ENCODE measurements at places on chromosomes 12 and 14.

GRCh38 chr14:70871863-70872677, 35.2 kb upstream of the PCNX1 start:
- DNase-seq, result no peak

DNA sequence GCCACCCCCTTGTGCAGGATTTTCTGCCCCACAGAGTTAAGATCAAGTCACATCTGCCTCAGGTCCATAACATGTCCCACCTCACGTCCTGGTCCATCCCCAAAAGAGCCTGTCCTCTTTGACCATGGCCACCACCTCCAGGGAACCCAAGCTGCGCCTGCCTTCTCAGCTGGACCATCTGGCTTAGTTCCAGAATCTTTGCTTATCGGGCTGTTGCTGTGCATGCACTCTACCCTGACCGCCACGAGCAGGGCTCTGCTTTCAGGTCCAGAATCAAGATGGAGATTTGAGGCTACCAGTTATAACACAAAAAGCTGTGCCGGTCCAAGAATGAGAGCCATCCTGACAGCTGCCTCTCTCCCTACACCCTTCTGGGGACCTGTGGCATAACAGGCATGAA, 326.7 kb downstream of the DPF3 start:
- no peak for DNase-seq

GRCh38 chr12:49706351-49707127, 666 bp downstream of the FMNL3 start:
- peak; percentile 55 for DNase-seq

DNA sequence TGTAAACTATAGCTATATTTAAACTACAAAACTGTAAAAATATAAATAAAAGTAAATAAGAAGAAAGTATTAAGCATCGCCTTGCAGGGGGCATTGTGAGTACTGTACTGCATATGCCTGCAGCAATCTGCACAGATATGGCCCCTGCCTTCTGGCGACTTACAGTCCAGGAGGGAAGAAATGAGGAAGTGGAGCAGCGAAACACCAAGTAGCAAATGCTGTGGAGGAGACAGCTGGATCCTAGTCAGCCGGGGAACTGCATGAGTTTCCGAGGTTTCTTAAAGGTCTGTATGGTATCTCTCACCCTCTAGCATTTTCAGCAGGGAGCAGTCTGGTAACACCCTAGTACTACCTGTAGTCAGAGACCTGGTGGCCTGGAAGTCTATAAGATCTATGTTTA, 256.9 kb downstream of the CACNA1C start:
- peak; percentile 48 for DNase-seq

DNA sequence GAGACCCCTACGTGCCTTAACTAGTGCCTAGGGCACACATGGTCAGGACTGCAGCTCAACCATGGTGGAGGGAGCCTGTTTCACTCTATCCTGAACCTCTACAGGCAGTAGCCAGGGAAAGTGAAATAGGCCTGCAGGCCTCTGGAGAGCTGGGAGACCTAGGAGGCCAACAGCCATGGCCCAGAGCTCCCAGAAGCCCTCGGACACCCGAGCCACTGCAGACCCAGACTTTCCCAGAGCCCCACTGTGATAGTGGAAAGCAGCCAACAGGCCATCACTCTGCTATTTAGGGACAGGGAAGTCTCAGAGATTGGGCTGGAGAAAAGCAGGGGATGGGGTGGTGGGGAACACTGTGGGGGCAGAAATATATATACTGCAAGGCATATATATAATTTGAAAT, 56.5 kb upstream of the ZFP36L1 start:
- no peak for DNase-seq

GRCh38 chr14:101918065-101918989, 46.0 kb upstream of the DYNC1H1 start:
- no peak for DNase-seq

GRCh38 chr12:125247477-125247876, 182.2 kb downstream of the AACS start:
- DNase-seq, result no peak

GRCh38 chr14:98187281-98187680, 1084.7 kb downstream of the BCL11B start:
- DNase-seq, result no peak

DNA sequence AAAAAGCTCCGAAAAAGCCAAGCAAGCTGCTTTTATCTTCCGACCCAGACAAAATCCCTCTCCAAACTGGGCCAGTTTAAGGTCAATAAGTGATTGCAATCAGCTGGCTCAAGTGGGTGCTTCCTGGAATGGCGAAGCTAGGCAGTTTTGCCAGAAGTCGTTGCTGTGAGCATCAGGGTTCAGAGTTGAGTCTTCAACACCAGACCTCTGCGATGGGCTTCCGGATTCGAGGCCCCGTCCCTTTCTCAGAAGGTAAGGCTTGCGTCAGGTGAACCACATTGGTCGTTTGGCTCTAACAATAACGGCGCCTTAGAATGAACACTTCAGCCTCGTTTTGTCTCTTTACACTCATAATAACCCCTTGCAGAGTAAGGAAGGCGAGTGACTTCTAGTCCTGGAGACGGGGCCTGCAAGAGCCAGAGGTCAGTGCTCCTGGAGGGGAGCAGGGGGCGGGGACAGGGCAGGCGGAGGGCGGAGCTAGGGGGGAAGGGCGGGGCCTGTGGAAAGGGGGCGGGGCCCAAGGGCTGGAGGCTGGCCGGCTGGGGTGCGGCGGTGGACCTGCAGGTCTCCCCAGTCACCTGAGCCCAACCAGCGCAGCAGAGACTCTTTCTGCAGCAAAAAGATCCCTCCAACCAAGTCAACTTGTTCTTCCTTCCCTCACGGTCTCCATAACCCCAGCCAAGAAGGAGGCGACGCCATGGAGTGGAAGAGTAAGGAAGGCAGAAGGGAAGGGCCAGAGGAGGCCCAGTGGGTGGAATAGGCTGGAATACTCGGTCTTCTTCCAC, 34.0 kb upstream of the NFYB start:
- DNase-seq, result no peak

GRCh38 chr14:57380935-57381334, 9.5 kb upstream of the NAA30 start:
- DNase-seq, result peak; percentile 10

DNA sequence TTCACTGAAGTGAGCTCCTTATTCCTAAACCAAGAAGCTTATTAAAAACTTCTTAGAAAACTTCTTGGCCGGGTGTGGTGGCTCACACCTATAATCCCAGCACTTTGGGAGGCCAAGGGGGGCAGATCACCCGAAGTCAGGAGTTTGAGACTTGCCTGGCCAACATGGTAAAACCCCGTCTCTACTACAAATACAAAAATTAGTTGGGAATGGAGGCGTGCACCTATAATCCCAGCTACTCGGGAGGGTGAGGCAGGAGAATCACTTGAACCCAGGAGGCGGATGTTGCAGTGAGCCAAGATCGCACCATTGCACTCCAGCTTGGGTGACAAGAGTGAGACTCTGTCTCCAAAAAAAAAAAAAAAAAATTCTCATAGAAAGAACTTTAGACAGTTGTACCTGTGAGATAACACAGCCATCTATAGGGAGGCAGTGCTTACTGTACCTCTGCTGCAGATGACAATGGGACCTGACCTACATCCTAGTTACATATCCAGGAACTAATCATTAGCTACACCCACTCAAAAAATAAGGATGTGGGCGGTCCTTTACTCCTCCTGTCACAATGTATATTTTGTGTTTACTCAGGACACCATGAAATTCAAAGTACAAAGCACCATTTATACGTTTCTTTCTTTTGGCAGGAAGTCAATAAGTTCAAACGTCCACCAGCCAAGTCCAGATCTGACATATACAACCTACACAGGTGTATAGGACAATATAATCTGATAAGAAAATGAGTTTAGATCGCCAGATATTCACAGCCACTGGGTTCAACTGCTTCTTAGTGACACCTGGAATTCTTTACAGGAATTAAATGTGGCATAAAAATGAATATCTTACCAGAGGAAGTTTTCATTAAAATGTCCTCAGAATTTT, 14.9 kb downstream of the STXBP6 start:
- no peak for DNase-seq

DNA sequence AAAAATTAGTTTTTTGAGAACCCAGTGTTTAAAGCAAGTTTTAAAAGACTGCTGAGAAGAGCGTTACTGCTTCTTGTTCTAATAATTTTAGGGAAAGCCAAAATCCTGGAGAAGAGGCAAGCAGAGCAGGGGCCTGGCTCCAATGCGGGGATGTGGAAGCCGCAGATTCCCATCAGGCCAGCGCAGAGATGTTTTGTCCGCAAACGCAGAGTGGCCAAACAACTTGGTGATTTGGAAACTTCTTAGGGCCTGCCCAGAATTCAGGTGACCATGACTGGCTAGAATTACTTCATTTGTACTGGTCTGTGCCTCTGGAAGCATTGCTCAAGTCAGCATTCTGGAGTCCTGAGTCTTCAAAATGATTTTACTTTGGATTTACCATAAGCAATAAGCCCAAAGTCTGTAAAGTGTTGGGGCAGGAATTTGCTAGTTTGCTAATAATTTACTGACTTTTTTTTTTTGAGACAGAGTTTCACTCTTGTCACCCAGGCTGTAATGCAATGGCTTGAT, 208.4 kb downstream of the PPM1H start:
- no peak for DNase-seq

- DNase-seq, result no peak
These were observed 334.5 kb downstream of the IPO8 start for GRCh38 chr12:30361145-30361544.

DNA sequence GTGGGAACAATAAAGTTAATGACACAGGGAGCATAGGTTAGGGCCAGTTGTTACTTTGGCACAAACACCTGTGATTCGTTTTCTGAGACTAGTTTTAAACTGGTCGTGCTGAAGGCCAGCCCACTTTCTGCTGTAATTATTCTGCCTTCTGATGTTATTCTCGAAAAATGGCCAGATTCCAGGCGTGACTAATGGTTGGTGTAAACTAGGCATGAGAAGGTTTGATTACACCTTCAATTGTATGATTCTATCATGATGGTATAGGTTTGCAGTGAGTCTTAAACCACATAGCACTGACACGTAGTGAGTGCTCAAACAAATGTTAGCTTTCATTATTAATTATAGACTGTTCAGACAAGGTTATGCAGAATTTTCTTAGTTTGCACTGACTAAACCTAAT, 39.0 kb downstream of the CKB start:
- no peak for DNase-seq

DNA sequence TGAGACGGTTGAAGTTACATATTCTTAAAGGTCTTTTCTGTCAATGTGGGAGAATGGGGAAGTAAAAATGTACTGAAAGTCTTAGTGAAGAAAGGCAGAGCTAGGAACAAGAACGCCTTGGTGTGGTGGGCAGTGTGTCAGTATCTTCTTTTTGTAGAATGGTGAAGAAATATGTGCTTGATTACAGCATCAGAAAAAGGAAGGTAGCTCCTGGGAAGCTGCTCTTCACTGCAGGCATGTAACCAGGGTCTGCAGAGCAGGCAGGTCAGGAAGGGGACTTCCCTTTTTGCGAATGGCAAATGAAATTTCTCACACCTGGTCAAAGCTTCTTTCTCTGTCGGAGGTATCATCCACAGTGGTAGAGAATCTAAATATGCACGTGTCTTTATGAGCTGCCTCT, 226.2 kb downstream of the ADAMTS20 start:
- peak; percentile 38 for DNase-seq

DNA sequence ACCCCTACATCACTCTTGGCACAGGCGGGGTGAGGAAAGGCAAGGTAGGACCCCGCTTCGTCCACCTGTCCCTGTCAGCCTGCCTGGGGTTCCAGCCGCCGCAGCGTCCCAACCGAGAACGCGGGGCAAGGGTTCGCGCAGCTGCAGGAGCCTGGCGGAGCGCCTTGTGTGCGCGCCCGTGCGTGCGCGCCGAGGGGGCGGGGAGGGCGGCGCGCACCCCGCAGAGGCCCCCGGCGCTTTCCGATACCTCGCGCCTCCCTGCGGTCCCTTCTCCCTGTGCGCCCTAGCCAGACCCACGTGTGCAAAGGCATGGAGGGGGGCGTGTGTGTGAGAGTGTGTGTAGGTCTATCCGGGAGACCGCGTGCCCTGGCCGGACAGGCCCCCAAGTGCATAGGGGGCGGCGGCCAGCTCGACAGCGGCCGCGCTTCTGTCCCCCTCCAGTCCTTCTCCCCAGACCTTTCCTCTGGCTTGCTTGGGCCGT, 122.4 kb downstream of the TSPAN9 start:
- no peak for DNase-seq

GRCh38 chr12:29614694-29615325, 117.3 kb upstream of the OVCH1 start:
- DNase-seq, result no peak

DNA sequence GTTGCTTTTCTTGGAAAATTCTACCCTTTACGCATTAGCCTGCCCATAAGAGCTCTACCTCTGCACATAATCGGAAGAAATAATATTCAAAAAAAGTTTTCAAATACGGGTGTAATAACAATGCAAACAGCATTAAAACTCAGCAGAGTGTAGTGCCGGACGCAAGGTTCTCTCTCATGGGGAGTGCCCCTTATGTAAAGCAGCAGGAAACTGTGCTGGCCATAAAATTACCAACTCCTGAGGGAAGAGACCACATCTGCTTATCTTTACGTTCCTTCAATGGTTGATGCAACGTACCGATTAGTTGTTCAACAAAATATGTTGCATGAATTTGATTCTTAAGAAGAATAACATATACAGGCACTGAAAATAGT, 118.7 kb upstream of the TMCC3 start:
- no peak for DNase-seq

DNA sequence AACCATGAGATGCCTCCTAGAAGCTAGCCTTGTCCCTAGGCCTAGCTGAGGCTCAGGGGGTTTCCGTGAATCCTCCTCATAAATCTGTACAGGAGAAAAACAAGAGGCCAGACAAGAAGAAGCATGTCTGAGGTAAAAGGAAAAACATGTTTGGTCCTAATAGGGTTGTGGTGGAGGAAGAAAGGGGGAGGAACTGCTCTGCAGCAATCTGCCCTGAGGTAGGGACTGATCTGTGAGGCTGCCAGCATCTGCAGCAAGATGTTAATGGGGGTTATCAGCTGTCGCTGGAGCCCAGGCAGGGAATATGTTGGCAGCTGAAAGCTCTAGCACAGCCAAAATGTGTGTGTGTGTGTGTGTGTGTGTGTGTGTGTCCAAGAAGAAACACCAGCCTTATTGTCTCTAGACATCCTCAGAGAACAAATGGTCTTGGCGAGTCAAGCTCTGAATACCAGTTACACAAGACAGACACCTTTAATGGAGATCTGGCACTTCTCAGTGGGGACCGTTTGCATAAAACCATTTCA, 218.5 kb downstream of the NUAK1 start:
- no peak for DNase-seq

GRCh38 chr14:100673807-100674154, 52.9 kb upstream of the DLK1 start:
- no peak for DNase-seq

GRCh38 chr12:65294641-65295262, 16.3 kb downstream of the MSRB3 start:
- no peak for DNase-seq

GRCh38 chr12:83462419-83462818, 775.7 kb downstream of the TMTC2 start:
- DNase-seq, result no peak

- no peak for DNase-seq
These were observed 43.6 kb downstream of the NOC4L start for GRCh38 chr12:132187646-132188450.

DNA sequence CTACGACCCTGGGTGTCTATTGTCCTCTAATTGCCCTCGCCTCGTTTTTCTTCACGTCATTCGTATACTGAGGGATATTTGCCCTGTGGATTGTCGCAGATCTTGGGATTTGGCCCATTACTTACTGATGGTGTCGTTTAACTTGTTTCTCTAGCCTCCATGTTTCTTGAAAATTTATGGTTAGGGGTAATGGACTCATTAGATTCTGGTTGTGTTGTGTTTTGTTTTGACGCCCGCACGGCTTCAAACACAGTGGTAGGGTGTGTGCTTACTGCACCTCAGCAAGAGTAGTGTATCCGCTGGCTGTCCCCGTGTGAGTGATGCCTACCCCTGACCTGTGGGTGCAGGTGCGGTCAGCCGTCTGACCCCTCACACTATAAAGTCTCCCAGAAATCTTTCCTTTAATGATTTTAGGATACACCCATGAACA, 874 bp upstream of the RNU6-8 start:
- no peak for DNase-seq
